ENCODE measurements at places on chromosomes 3 and 15.

DNA sequence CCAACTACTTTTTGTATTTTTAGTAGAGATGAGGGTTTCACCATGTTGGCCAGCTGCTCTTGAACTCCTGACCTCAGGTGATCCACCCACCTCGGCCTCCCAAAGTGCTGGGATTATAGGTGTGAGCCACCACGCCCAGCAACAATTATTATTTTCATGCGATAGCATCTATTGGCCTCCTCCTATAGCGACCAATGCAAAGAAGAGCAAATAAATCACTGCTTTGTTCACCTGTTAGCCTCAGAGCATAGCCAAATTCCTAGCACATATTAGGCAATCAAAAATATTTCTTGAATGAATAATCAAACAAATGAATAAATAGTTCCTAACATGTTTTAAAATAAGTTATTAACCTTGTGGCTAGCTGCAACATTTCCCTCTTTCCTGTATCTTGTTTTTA is 36.8 kb upstream of the TNFSF10 start:
- DNase-seq: no peak

DNA sequence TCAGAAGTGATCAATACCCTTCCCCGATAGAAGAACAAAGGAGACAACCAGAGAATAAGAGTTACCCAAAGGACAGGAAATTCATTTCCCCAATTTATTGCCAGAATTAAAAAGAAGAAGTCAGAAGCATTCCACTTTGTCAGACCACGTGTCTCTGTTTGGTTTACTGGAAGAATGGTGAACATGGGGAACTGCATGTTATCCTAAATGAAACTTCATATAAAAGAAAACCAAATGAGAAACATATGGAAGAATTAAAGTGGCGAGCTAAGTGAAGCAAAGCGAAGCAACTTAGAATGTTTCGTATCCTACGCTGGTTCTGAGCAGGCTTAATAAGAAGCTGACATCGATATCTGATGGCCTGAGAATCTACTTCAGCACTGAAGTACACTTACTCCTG is 190.7 kb downstream of the MAGI1 start:
- DNase-seq: no peak

DNA sequence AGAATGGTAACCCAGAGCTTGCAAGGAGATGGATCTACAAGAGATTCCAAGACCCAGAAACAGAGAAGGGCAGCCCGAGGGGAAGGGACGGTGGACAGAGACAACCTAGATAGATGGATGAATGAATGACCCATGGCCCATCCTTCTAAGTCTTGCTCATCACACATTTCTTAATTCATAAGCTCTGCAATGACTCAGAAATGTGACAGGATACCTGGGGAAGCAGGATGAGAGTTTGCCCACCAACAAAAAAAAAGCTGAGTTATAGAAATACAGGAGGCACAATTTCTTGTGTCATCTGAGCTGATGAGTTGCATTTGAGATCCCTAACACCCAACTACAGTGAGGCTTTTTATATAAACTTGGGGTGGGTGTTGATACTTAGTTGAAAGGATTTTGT is 76.6 kb downstream of the CNTN3 start:
- DNase-seq: no peak

GRCh38 chr15:99536422-99537040 is 29.3 kb upstream of the MEF2A start:
- DNase-seq: no peak

- DNase-seq: no peak
Measured at GRCh38 chr3:151478335-151478697, 17.5 kb upstream of the IGSF10 start.

GRCh38 chr3:100518983-100519382 is 26.6 kb downstream of the TMEM45A start:
- no peak for DNase-seq
